ENCODE measurements at places on chromosomes 2 and 18.

GRCh38 chr2:12044857-12045256 lies 298.4 kb downstream of the LPIN1 start:
- DNase-seq = peak; percentile 65

DNA sequence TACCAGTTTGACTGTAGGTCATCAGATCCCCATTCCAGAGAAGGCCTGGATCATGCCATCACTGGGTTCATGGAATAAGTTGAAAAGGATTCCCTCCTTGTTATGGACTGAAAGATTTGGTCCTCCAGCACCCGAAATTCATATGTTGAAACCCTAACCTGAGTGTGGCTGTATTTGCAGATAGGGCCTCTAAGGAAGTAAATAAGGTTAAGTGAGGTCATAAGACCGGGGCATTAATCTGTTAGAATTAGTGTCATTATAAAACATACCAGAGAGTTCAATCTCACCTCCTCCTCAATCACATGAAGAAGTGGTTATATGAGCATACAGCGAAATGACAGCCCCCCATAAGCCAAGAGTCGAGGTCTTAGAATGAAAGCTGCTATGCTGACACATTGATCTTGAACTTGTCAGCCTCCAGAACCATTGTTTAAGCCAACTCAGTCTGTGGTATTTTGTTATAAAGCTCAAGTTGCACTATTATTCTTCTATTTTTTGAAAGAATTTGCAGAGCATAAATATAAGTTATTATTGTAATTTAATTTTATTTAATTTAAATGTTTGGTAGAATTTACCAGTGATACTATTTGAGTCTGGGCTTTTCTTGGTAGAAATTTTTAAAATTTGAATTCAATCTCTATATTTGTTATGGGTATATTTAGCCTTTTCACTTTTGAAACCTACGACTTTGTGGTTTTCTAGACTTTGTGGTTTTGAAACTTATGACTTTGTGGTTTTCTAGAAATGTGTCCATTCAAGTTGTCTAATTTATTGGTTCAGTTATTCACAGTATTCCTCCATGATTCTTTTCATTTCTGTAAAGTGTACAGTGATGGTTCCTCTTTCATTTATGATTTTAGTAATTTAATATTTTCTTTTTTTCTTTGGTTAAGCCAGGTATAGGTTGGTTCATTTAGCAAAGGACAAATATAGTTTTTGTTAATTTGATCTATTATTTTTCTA lies 1206.7 kb upstream of the CDH2 start:
- DNase-seq = no peak

GRCh38 chr18:80033181-80034067 lies 810 bp upstream of the RBFA start:
- peak; percentile 87 for DNase-seq

DNA sequence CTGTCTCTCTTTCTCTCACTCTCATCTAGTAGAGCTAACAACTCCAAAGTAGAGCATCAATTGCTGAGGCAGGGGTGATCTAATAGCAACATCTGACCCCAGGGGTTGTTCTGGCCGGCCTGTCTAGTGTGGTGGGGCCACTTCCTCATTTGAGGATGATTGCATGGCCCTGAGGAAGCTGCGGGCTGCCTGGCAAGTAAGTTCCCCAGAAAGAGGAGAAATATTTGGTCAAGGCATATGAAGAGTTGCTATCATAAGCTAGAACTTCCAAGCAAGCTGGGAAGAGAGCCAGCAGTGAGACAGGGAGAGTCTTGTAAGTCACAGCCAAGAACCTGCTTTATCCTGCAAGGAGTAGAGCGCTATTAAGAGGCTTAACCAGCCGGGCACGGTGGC lies 50.8 kb upstream of the TMEM87B start:
- DNase-seq = peak; percentile 96

- DNase-seq = peak; percentile 98
Observed at GRCh38 chr2:44100351-44100750, 68.3 kb upstream of the PPM1B start.

GRCh38 chr2:42914314-42914713 lies 121.9 kb upstream of the HAAO start:
- no peak for DNase-seq

All from inflammatory macrophage (primary cell).